Esophagus muscularis mucosa (tissue), 4 donors: ENCODE measurements at places on chromosomes 5 and 9. TPM values are rescaled to one million over a fixed set of nuclear protein-coding genes. Genes with fewer than 3 reads are reported as not detected.

- DNase-seq, result no peak
- no peaks in the 10 kb centered on the region for H3K27me3 ChIP-seq
- peak overlapping the region; percentile 62 for H3K4me3 ChIP-seq
- peaks cover 20% of the 10 kb centered on the region for H3K4me1 ChIP-seq
- peak overlapping the region; percentile 71 for H3K27ac ChIP-seq
Observed at GRCh38 chr9:133477992-133478850, 678 bp downstream of the SLC2A6 start.

DNA sequence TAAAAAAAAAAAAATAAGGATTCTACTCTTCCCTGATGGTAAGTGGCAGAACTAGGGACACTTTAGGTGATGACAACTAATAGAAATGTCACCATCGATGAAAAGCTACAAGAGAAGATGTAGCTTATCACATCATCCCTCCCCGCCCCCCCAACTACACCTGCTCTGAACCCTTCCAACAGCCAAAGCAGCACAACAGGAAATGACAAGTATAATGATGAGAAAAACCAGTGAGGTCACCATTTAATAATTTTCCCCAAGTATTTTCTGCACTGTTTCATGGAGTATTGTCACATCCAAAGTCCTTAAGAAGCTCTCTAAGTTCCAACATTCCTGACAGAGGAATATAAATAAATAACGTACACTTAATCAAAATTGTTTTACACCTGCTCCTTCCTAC is 221.4 kb downstream of the EFNA5 start:
- no peak overlapping the region for H3K27ac ChIP-seq
- no peak for DNase-seq
- no peaks in the 10 kb centered on the region for H3K27me3 ChIP-seq
- no peaks in the 10 kb centered on the region for H3K4me1 ChIP-seq

The IL31RA gene
- total RNA-seq, result 0.29 TPM

The PCDHGA3 gene
- 2.6 TPM for total RNA-seq

DNA sequence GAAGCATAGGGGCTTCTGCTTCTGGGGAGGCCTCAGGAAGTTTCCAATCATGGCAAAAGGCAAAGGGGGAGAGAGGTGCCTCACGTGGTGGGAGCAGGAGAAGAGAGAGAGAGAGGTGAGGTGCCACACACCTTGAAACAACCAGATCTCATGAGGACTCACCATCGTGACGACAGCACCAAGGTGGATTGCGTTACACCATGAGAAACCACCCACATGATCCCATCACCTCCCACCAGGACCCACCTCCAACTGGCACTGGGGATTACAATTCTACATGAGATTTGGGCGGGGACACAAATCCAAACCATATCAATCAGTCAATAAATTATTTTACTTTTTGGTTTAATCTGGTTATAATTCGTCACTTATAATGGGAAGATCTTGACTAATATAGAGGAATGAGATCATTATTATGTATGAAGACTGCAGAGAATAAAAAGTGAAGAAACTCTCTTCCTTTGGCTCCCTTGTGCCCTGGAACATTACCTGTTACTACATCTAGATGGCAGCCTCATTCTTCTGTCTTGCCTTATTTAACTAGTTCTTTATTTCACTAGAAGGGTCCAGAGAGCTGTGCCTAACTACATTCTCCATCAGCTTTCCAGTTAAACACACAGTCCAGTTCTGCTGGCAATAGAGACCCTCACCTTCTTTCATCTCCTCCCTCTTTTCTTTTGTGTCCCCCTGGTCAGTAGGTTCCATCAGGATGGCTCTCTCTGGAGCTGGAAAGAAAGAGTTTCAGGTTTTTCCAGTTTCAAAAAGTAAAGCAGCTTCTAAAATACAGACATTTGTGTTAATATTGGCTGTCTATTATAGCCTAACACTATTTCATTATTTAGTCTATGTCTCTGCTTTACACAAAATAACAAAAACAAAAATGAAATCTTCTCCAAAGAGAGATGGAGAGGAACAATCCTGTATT is 21.7 kb upstream of the SPINK7 start:
- DNase-seq, result no peak
- H3K27me3 ChIP-seq, result no peaks in the 10 kb centered on the region
- H3K4me1 ChIP-seq, result no peaks in the 10 kb centered on the region
- no peaks in the 10 kb centered on the region for H3K36me3 ChIP-seq
- H3K27ac ChIP-seq, result no peak overlapping the region

GRCh38 chr5:82106207-82106606 is 134.4 kb downstream of the ATG10 start:
- no peaks in the 10 kb centered on the region for H3K27me3 ChIP-seq
- DNase-seq, result no peak
- H3K4me3 ChIP-seq, result no peak overlapping the region
- H3K36me3 ChIP-seq, result no peaks in the 10 kb centered on the region

DNA sequence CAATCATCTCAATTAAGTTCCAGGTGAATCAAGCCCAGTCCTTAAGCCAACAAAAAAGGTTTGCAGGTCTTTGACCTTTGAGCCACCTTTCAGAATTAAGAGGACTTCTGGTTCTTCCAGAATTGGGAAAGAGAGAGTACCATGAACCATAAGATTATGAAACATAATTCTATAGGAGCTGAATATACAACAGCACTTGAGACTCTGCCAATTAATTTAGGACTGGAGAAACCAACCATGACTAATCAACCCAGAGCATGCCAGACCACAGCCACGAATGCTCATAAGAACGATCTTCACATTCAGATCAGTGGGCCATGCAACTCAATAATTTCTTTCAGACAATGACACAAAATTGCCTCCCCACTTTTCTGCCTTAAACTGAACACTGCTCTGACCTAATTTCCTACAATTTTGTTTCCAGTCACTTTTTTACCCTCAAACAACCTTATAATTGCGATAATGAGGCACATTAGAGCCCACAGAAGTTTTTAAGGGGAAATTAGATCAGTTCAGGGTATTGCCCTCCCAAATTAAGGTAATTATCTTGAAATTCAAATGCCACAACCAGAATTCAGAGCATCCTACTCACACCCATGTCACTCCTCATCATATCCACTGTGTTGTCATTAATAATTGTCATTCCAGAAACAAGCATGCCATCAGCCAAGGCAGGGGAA is 213.4 kb downstream of the ATPSCKMT start:
- no peak overlapping the region for H3K4me3 ChIP-seq
- no peak overlapping the region for H3K27ac ChIP-seq
- no peaks in the 10 kb centered on the region for H3K36me3 ChIP-seq
- DNase-seq, result no peak
- H3K4me1 ChIP-seq, result no peaks in the 10 kb centered on the region

GRCh38 chr9:137985637-137986071 is 108.1 kb downstream of the CACNA1B start:
- H3K4me3 ChIP-seq, result no peak overlapping the region
- H3K36me3 ChIP-seq, result no peaks in the 10 kb centered on the region
- H3K27ac ChIP-seq, result no peak overlapping the region

DNA sequence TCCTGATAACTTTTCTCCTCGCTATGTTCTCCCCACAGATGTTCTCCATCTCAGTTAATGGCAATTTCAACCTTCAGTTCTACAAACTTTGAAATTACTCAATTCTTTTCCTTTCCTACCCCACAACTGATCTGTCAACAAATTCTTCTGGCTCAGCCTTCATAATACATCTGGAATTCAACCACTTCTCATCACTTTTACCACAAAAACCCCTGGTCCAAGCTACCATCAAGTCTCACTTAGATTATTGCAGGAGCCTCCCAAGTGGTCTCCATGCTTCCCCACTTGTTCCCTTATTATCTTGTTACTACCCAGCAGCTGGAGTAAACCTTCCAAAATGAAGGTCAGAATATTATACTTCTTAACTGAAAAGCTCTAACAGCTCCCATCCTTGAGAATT is 110.1 kb downstream of the FBN2 start:
- H3K36me3 ChIP-seq, result no peaks in the 10 kb centered on the region
- H3K4me1 ChIP-seq, result peaks cover 6% of the 10 kb centered on the region
- H3K4me3 ChIP-seq, result no peak overlapping the region
- no peak for DNase-seq

DNA sequence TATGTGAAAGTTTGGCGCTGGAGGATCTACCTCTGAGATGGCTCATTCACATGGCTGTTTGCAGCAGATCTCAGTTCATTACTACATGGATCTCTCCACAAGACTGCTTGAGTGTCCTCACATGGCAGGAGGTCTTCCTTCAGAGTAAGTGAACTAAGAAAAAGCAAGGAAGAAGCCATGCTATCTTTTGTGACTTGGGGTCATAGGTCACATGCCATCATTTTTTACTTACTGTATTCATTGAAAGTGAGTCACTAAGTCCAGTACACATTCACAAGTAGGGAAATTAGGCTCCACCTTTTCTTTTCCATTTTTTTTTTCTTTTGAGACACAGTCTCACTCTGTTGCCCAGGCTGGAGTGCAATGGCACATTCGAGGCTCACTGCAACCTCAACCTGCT is 8.7 kb upstream of the CDKN2AIPNL start:
- DNase-seq, result no peak
- H3K27me3 ChIP-seq, result no peaks in the 10 kb centered on the region
- no peak overlapping the region for H3K4me3 ChIP-seq
- no peaks in the 10 kb centered on the region for H3K4me1 ChIP-seq
- no peaks in the 10 kb centered on the region for H3K36me3 ChIP-seq
- H3K27ac ChIP-seq, result no peak overlapping the region

GRCh38 chr5:123530728-123531127 is 18.8 kb downstream of the CSNK1G3 start:
- no peaks in the 10 kb centered on the region for H3K36me3 ChIP-seq
- no peaks in the 10 kb centered on the region for H3K27me3 ChIP-seq
- H3K27ac ChIP-seq, result no peak overlapping the region
- DNase-seq, result no peak
- H3K4me3 ChIP-seq, result no peak overlapping the region

DNA sequence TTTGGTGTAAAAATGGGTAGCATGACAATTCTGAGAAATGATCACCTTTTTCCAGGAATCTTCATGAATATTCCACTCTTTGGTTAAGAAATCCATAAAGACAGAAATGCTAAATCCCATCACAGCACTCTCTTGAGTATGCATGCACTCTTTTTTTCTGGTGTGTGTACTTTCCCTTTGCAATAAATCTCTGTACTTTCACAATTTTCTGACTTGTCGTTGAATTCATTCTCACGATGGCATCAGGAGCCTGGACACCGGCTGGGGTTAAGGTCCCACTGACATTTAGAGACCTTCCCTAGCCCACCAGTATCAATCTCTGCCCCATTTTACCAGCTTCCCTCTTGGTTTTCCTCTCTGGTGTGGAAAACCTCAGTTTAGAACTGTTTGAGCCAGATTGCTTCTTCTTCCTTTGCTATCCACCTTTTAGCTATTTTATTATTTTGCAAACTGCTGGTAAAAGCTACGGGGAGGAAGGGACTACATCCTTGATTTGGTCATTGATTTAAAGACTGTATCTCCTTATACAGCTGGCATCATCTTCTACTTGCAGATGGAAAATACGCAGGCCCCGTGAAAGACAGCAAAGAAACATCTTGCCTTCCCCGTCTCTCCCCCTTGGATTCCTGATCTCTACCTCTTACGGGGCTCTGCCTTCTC is 59.9 kb upstream of the ZFR start:
- peaks cover 23% of the 10 kb centered on the region for H3K4me1 ChIP-seq
- H3K36me3 ChIP-seq, result no peaks in the 10 kb centered on the region
- peak overlapping the region; percentile 79 for H3K27ac ChIP-seq
- no peaks in the 10 kb centered on the region for H3K27me3 ChIP-seq

GRCh38 chr5:174340226-174340625 is 294.7 kb downstream of the NSG2 start:
- no peaks in the 10 kb centered on the region for H3K36me3 ChIP-seq
- no peak for DNase-seq
- H3K4me1 ChIP-seq, result no peaks in the 10 kb centered on the region
- H3K4me3 ChIP-seq, result no peak overlapping the region

GRCh38 chr5:36642089-36642488 is 35.7 kb downstream of the SLC1A3 start:
- H3K4me3 ChIP-seq, result no peak overlapping the region
- no peak overlapping the region for H3K27ac ChIP-seq

DNA sequence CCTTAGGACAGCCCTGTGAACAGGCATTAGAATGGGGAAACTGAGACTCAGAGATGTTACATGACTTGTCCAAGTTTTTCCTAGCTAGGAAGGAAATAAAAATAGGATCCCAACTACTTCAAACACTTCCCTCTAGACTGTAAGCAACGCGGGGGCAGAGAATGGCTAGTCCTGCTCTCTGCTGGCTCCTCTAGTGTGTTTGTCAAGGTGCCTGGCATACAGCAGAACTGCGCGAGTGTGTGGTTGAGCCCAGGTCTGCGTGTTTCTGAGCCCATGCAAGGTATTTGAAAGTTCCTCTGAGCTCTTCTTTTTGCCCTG is 152.5 kb downstream of the MACROH2A1 start:
- H3K27ac ChIP-seq, result no peak overlapping the region
- peaks cover 40% of the 10 kb centered on the region for H3K4me1 ChIP-seq
- peak; percentile 64 for DNase-seq
- no peaks in the 10 kb centered on the region for H3K27me3 ChIP-seq
- no peak overlapping the region for H3K4me3 ChIP-seq

The FLT4 gene
- total RNA-seq, result 10.8 TPM

GRCh38 chr9:94913550-94913949 is 187.1 kb downstream of the AOPEP start:
- peak overlapping the region; percentile 58 for H3K27ac ChIP-seq

- no peaks in the 10 kb centered on the region for H3K27me3 ChIP-seq
- H3K36me3 ChIP-seq, result no peaks in the 10 kb centered on the region
- peaks cover 36% of the 10 kb centered on the region for H3K4me1 ChIP-seq
- peak overlapping the region; percentile 47 for H3K27ac ChIP-seq
- no peak for DNase-seq
- peak overlapping the region; percentile 13 for H3K4me3 ChIP-seq
Observed at GRCh38 chr9:81183761-81184160, 505.6 kb downstream of the TLE1 start.

GRCh38 chr5:55402199-55402598 is 94.4 kb downstream of the MTREX start:
- H3K27ac ChIP-seq, result no peak overlapping the region
- H3K4me3 ChIP-seq, result no peak overlapping the region
- H3K4me1 ChIP-seq, result no peaks in the 10 kb centered on the region
- DNase-seq, result no peak
- H3K36me3 ChIP-seq, result peaks cover 27% of the 10 kb centered on the region

DNA sequence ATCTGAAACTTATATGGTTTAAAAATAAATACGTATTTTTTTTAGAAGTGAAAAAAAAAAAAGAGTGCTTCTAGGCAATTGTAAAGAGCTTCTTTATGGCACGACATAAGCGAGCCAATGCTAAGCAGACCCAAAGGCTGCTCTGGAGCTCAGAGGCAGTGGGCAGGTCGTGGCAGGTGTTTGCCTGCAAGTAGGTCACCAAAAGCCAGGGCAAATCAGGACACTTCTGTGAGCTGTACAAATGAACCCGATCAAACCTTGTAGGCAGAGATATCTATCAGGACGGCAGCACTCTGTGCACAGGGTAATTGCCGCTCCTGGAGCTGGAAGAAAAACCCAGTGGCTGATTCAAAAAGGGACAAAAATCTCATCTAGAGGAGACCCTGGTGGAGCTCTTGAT is 75.9 kb downstream of the IRX2 start:
- no peaks in the 10 kb centered on the region for H3K27me3 ChIP-seq
- H3K36me3 ChIP-seq, result no peaks in the 10 kb centered on the region
- no peak for DNase-seq

GRCh38 chr9:5191985-5192384 is 6.5 kb upstream of the INSL6 start:
- H3K27ac ChIP-seq, result no peak overlapping the region
- DNase-seq, result no peak
- H3K27me3 ChIP-seq, result no peaks in the 10 kb centered on the region
- no peaks in the 10 kb centered on the region for H3K4me1 ChIP-seq

- no peaks in the 10 kb centered on the region for H3K36me3 ChIP-seq
- H3K4me3 ChIP-seq, result no peak overlapping the region
- H3K27me3 ChIP-seq, result no peaks in the 10 kb centered on the region
- H3K4me1 ChIP-seq, result peaks cover 29% of the 10 kb centered on the region
- DNase-seq, result no peak
Observed at GRCh38 chr5:102802708-102803458, 47.8 kb downstream of the PAM start.
